Kidney (tissue), 22 donors: ENCODE measurements at places on chromosomes 13 and 19. TPM values are rescaled to one million over a fixed set of nuclear protein-coding genes. Genes with fewer than 3 reads are reported as not detected.

DNA sequence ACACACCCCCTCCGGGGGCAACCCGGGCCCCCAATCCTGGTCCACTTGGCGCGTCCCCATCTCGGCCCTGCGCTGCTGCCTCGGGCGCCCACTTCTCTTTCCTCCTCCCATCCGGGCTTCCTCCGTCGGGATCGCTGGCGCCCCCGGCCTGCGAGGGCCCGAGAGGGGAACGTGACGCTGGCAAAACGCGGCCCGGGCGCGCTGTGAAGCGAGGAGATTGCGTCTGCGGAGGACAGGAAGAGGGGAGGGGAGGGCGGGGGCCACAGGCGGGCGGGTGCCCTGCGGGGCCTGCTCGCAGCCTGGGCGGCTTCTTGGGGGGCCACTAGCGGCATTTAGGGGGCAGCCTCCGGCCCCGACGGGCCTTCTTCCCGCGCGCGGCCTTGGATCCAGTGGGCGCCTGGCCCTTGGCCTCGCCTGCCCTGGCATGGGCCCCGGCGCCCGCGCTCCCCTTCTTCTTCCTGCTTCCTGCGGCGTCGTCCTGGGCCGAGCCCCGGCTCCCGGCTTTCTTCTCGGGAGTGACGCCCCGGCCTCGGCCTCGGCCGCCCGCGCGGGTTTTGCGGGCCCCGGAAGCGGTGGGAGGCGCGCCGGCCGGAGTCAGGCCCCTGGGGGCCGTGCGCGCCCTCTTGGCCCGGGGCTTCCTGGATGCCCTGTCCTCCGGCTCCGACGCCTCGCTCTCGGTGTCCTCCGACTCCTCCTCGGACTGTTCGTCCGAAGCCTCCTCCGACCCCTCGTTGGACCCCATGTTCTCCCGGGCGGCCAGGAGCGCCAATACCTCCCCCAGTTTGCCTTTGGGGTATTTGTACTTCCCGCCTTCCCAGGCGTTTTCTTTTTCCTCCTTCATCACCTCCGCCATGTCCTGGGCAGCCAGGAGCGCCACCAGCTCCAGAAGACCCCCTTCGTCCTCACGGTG, 2.2 kb downstream of the PNMA8B start:
- peak; percentile 84 for DNase-seq

GRCh38 chr19:28553764-28554163, 659.2 kb downstream of the UQCRFS1 start:
- no peak for DNase-seq

GRCh38 chr19:8426283-8426682, 13.2 kb downstream of the MARCHF2 start:
- no peak for DNase-seq

- DNase-seq = no peak
Observed at GRCh38 chr19:5271145-5271544, 69.5 kb downstream of the PTPRS start.

Gene MPHOSPH8
- 35.6 TPM for total RNA-seq

Gene CAPS
- 82.1 TPM for total RNA-seq

Gene TNNI3
- total RNA-seq = 0.41 TPM
